H54 (cell line): ENCODE measurements at places on chromosomes 6 and 20.

GRCh38 chr20:62641321-62642050 lies 817 bp upstream of the SLCO4A1 start:
- peak; percentile 49 for DNase-seq

DNA sequence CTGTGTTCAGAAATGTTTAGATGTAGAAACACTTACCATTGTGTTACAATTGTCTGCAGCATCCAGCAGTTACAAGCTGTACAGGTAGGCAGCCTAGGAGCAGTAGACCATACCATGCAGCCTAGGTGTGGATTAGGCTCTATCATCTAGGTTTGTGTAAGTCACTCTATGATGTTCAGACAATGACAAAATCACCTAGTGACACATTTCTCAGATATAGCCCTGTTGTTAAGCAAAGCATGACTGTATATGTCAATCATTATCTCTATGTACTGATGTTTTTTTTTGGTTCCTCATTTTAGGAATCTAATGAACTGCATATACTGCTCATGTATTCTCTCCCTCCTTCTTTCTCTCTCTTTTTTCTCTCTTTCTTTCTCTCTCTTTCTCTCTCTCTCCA lies 22.2 kb downstream of the CST8 start:
- DNase-seq = no peak

DNA sequence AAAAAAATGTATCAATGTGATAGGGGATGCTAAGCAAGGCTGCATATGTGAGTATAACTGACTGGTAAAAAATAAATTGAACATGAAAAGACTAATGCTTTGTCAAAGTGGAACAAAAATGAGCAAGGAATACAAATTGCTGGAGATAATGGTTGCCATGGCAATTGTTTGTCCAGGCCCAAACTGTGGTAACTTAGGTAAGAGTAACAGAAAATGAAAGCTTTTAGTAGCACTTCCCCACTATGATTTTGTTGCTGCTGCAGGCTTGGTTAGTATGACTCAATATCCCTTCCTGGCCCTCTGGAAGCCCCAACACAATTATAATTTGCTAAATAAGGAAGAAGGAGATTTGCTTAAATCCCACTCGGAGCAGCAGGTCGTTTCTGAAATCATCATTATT lies 577.1 kb downstream of the DOK5 start:
- DNase-seq = no peak

DNA sequence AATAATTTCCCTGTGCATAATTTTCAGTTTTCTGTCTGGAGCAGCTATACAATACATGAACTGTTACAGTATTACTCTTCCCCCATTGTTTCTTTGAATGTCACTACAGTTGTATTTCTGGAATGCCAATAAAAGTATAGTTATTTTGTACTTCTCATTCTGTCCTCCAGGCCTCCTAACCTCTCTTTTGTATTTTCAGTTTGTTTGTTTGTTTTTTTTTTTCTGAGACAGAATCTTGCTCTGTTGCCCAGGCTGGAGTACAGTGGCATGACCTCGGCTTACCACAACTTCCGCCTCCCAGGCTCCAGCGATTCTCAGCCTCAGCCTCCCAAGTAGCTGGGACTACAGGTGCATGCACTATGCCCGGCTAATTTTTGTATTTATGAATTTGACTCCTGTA lies 16.8 kb upstream of the ARID1B start:
- no peak for DNase-seq

- no peak for DNase-seq
Observed at GRCh38 chr6:105484238-105485161, 81.6 kb upstream of the PREP start.

GRCh38 chr6:151197556-151197955 lies 42.2 kb upstream of the AKAP12 start:
- DNase-seq = no peak

- no peak for DNase-seq
Observed at GRCh38 chr6:104252276-104252675, 607.4 kb downstream of the HACE1 start.

DNA sequence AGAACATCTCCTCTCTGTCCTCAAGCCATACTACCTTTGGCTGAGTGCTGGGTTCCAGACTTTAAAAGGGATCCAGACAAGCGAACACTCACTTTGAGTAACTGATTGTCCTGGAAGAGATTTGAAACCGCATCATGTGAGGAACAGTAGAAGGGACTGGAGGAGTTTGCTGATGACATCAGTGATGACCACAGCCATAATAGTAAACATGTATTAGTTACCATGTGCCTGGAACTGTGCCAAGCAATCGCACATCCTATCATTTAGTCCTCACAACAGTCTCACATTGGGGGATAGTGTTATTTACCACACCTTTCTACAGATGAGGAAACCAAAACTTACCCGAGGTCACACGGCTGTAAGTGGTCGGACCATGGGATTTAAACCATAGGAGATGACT lies 39.8 kb downstream of the ARMC2 start:
- no peak for DNase-seq

DNA sequence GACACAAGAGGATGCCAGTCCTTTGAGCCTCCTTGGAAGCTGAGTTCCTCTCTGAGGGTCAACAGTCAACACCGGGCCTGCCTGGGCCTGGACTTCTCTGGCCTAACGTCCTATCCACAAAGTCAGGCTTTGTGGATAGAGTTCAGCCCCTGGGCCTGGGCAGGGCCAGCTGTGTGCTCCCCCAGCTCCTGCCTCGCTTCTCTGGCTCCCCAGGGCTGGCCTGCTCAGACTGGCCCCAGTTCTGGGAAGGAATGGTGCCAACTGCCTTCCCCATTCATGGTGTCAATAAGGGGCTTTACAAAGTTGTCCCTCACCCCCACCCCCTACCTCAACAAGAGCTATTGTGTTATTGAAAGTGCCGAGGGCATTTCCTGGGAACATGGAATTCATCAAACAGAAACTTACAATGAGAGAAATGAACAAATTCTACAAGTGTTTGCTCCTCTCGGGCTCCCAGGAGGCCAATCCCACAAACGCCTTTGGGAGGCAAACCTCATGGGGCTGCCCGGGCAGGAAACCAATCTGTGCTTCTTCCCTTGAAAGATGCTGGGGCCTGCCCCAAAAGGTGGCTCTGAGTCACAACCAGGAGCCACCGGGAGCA lies 26.5 kb upstream of the PPP1R14C start:
- DNase-seq = no peak

DNA sequence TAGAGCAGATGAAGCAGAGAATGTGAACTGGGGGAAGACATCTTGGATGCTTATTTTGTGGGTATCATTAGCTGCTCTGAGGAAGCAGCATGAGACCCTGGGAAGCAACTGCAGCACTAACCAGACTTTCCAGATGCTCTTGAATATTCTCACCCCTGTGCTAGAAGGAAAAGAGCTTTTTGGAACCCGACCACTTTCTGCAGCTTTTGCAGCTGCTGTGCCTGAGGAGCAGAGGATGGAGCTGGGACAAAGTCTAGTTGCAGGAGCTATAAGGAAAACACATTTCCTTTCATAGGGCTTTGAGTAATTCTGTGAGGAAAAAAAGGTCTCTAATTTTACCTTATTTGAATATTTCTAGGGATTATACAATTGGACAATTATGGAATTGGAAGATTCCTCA lies 369.7 kb downstream of the CD109 start:
- DNase-seq = no peak

- DNase-seq = no peak
Observed at GRCh38 chr6:91097364-91097763, 510.5 kb upstream of the MAP3K7 start.

DNA sequence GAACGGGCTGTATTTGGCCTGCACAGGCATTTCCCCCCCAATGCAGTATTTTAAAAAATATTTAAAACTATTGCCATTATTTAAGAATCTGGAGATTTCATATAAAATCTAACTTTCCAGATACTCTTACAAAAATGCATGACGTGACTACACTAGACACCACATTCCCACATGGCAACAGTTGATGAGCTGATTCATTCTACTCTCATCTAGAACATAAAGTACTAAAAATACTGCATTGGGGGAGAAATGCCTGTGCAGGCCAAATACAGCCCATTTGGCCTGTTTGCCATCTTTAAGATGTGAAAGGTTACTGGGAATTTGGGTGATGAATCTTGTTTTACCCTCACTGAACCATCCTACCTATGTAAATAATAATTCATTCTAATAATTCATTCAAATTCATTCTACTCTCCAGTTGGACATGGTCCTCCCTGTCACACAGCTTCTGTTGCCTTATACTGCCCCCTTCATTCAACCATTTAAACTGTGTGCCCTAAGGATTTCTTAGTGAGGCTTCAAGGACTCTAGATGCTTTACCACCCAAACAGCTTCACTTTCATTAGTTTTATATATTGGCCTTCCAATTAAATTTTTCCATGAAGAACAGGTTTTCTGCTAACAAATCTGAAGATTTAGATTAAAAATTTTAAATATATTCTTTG lies 6.9 kb upstream of the ZSCAN16 start:
- no peak for DNase-seq

- no peak for DNase-seq
Observed at GRCh38 chr6:138681627-138682026, 91.9 kb upstream of the CCDC28A start.

GRCh38 chr6:42099340-42100028 lies 42.9 kb downstream of the C6orf132 start:
- peak; percentile 77 for DNase-seq

GRCh38 chr20:47125508-47125757 lies 230.8 kb downstream of the EYA2 start:
- DNase-seq = no peak

DNA sequence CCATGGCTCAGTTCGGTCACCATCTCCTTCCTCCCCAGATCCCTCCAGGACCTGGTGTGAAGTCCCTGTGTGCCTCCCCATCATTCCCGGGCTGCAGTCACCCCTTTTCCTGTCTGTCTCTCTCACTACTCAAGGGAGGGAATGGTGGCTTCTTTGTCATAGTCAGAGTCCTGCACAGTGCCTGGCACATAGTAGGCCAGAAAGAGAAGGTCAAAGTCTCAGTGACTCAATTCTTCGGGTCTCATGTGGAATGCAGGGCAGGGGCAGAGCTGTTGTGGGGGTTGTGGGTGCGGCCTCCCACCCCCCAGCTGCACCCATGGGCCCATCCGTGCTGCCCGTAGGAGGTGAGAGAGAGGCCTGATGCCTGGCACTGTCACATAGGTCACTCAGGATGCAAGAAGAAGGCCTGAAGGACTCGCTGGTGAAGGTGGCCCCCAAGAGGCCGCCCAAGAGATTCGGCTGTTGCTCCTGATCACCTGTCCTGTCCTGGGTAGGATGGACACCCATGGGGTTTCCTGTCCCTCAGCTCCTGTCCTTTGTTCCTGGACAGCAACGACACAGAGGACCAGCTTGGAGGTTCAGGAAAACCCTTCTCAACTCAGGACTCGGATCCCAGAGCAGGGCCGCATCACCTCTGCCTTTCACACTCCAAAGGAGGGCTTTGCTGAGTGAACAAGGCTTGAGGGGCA lies 34.1 kb downstream of the RAB44 start:
- DNase-seq = no peak

DNA sequence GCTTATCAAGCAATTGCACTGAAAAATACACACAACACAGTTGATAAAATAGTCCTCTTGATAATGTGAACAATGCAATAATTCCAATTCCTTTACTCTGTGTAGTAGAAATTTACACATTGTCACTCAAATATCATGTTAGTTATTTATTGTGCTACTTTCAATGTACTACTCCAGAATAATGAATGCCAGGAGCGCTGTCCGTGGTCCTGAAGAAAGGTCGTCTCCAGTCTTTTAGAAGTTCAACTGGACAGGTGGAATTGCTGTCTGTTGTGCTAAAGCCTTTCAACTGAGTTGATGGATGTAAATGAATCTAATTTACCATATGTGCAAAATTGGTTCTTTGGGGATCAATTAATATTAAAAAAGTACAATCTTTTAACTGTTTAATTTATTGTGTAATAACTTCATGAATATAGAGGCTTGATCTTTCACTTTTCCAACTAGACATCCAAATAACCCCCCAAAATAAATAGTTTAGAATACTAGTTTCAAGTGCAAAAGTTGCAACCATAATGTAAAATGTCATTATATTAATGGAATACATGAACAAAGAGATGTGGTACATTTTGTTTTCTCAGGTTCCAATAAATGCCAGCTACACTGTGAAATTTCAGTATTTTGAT lies 3.2 kb downstream of the GRIK2 start:
- DNase-seq = peak; percentile 22

DNA sequence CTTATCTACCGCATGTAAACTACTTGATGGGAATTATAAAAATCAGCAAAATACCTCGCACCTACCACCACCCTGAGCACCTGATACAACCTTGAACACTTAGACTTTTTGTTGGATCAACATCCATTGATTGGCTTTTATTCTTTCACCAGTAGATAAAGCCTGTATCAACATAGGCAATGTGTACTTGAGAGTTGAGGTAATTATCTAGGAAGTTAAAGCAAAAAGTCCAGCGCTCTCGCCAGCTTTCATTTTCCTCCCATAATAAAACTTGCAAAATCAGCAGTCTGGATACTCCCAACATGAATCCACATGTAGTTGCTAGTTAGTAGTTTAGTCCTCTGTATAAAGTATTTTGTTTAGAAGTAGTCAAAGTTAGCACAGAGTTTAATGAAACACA lies 132.0 kb upstream of the PRDM1 start:
- DNase-seq = no peak

DNA sequence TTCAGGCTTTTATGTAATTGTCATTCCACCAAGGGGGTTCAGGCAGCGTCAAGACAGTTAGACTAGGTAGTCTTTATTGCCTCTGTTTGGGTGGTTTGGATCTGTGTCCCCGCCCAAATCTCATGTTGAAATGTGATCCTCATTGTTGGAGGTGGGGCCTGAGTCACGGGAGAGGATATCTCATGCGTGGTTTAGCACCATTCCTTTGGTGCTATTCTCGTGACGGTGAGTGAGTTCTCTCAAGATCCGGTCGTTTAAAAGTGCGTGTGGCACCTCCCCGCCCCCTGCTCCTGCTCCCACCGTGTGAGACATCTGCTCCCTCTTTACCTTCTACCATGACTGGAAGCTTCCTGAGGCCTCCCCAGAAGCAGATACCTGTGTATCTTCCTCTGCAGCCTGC lies 51.3 kb upstream of the FOXC1 start:
- DNase-seq = no peak

DNA sequence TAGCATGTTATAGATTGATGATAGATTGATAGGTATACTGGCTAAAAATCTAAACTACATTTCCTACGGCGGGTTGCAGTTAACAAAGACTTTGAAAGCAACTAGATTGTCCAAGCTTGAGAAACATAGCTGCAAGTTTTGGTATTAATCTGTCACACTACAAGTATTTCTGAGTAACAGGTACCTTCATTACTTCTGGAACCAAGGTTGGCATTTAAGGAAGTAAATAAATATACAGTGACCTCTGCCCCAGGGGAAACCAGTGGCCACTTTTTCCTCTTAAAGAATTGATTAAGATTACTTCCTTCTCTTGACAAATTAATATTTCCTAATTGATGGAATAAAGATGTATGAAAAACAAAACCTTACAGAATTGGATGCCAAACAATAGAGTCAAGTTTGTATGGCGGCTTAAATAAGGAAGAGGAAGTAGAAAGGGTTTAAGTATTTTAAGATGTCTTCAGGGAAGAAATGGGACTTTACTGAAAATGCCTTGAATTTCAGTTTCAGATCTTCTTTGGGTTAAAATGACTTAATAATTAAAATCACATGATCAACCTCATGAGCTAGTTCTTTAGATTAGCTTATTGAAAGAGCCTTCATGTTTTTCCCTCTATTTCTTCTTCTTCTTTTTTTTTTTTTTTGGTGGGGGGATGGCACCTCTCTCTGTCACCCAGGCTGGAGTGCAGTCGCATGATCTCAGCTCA lies 132.8 kb downstream of the DOK5 start:
- DNase-seq = no peak
